Activated CD4-positive, CD25-positive, alpha-beta regulatory T cell (primary cell): ENCODE measurements at places on chromosomes 5 and 9.

DNA sequence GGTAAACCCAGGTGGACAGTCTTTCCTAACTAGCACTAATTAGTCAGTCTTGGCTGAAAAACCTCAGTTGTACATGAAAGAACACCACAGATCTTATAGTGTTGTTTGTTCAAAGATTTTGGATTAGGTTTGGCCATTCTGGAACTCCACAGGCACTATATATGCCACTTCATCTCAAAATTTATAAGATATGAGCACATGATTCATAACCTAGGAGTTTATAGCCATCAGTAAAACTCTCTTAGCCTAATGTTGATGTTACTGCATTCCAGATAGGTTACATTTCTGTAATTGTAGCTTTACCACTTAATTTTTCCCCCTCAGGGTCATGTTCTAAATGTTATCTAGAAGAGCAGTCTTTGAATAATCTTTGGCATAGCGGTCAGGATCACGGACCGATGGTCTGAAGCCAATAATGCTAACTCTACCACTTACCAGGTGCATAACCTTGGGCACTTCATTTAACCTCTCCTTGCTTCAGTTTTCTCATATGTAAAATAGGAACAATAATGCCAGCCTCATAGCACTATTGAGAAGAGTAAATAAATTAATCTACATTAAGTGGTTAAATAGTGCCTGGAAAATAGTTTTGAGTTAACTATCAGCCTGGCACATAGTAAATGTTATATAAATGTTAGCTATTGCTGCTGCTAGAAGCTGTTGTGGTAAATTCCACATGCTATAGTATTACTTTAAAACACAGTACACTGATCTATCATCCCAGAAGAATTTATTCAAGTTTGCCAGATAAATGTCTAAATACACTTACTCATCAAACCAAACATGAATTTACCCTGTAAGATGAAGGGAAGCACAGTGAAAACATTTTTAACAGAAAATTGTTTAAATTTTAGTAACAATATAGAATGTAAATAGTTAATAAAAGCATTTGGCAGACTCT, 743.9 kb downstream of the NR2F1-AS1 start:
- no peak for DNase-seq

- no peak for DNase-seq
These were observed 2.3 kb downstream of the VAV2 start for GRCh38 chr9:133989625-133990365.

GRCh38 chr5:135832941-135833920, 1.2 kb upstream of the SLC25A48 start:
- DNase-seq, result no peak

DNA sequence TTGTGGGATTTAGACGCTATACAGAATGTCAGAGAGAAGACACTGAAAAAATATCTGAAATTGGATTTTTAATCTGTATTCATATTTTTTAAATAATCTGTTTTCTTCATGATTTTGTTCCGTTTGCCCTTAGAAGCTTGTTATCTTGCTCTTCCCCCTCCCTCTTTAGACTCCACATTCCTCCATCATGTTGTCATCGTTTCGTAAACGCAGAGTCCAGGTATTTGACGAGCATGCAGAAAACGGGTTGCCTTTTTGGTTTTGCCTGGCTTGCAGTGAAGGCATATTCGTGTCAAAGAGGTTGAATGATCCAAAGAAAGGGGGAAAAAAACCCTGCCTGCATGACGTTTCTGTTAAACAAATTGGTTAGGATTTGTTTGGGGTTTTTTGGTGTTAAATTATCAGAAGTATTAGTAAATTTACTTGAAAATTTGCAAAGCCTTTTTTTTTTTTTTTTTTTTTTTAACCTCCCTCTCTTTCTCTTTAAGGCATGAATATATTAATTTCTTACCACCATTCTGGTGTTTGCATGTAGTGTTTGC, 2.9 kb downstream of the SPTAN1 start:
- no peak for DNase-seq

GRCh38 chr5:26889815-26890214, 148.6 kb downstream of the CDH9 start:
- DNase-seq, result no peak

- no peak for DNase-seq
These were observed 94.7 kb upstream of the ERCC6L2 start for GRCh38 chr9:95780751-95781150.
